Mammary epithelial cell (primary cell): ENCODE measurements at places on chromosomes 6 and 20. TPM values are rescaled to one million over a fixed set of nuclear protein-coding genes. Genes with fewer than 3 reads are reported as not detected.

Gene ZC2HC1B
- not detected for total RNA-seq

Gene GGTLC1
- total RNA-seq, result not detected in 2 replicates

Gene HDGFL1
- total RNA-seq, result not detected in 2 replicates

Gene MUC21
- not detected in 2 replicates for total RNA-seq

Gene NKX2-2
- not detected for total RNA-seq

Gene BMP7
- not detected in 2 replicates for total RNA-seq

Gene MOCS1
- 4.4 and 7.1 TPM in 2 replicates for total RNA-seq

Gene OOEP
- total RNA-seq, result not detected in 2 replicates

Gene NOTCH4
- total RNA-seq, result 0.45 and 0.66 TPM in 2 replicates

Gene MEI4
- not detected for total RNA-seq

Gene SYNDIG1
- total RNA-seq, result 7.4 and 17.5 TPM in 2 replicates

Gene RGL2
- 22.0 TPM for total RNA-seq

Gene FAM217B
- 8.0 and 13.7 TPM in 2 replicates for total RNA-seq

Gene PTPRA
- total RNA-seq, result 31.2 and 39.2 TPM in 2 replicates

Gene MYCT1
- total RNA-seq, result not detected

Gene OR2J1
- not detected for total RNA-seq
